AML-193 (cell line): ENCODE measurements at places on chromosomes 7 and 10.

DNA sequence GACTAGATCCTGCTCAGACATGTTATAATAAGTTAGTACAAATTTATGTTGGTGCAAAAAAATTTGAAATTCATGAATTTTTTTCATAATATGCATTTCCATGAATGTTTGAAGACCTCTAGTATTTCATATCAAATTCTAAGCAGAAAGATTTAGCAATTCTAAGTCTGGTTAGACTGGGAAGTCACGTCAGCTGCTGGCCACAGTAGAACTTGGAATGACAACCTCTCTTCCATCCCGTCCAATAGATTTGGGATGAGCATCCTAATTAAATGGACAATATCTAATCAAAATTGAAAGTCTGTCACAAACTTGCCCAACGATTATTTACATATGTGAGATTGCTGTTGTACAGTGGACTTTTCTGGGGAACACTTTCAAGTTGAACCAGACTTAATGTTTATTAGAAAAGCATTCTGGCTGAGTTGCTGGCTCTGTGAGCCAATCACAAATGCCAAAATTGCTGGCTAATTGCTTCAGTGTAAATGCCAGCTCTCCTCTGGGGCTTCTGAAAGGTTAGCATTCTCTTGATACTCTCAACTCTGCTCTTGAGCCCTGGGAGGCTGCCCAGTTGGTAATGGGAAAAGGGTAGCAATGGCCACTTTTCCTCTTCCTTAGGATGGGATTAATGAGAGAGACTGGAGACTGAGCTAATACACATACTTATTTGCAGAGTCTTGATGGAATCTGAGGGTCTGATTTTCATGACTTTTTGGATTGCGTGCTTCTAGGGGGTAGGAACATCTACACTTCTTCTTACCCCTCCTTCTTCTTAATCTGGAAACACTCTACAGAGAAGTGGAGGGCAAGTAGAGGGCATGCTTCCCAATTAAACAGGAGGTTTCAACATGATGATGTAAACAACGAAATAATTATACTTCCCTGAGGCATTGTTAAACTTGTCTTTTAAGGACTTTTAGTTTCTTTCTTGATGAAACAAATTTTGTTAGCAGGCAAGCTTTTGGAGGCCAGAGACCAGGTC, 253.5 kb downstream of the BAMBI start:
- DNase-seq = no peak

DNA sequence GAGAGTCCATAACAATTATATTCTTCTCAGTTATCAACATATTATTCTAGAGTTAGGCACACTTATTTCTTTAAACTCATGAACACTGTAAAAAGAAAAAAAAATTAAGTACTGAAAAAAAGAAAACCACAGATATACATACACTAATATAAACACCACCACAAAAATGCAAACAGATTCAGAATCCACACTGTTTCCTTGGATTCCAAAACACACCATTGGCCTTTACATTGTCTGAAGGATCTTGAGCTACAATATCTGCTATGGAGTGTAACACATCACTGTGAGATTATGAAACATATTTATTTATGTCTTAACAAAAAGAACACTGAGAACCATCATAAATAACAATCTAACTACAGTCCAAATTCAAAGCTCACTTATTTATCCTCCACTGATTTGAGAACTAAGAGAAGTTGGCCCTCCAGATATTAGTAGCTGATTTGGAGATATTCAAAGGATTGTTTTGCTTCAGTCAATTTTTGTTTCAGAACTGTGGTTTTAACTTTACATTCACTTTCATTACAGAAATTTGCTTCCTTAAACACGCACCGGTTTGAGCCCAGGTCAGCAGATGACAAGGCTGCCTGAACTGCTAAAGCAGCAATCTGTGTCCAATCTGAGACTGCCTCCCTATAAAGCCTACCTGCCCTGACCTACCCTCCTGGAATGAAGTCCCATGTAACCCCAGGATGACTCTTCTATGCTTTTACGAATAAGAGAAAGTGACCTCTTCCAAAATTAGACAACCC, 47.0 kb upstream of the CDK1 start:
- no peak for DNase-seq

DNA sequence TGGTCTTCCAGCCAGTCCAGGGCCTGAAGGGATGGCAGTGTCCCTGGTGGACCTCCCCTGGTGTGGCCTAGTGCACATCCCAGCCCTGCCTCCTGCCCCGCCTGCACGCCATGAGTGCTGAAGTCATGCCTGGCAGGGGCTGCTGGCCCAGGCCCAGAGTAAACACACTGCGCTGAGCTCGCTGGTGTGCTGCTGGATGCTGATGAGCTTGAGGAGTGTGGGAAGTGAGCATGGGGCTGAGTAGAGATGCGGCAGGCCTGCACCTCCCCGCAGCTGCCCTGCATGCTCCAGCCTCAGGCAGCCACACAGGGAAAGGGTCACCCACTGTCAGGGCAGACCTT, 43.2 kb downstream of the HTRA1 start:
- no peak for DNase-seq

DNA sequence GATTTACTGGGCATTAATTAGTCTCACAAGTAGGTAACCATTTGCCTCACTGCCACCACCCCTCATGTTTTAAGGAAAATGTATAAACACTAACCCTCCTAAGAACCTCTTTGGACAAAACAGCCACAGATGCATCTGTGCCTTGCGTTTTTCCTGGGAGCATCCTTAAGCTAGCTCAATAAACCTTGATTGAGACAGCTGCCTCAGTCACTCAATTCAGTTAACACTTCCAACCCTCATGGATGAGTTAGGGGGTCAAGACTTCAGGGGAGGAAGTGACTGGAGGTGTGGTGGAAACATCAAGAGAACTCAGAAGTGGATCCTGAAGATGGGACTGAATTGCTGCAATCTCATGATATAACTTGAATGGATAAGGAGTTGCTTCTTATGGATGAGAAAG, 31.5 kb downstream of the CUL2 start:
- DNase-seq = no peak

GRCh38 chr7:26857506-26858240, 6.7 kb downstream of the SKAP2 start:
- DNase-seq = no peak
